ENCODE measurements at places on chromosomes 3 and 15.

GRCh38 chr15:85691350-85692240 is 103.1 kb downstream of the KLHL25 start:
- no peak for DNase-seq

DNA sequence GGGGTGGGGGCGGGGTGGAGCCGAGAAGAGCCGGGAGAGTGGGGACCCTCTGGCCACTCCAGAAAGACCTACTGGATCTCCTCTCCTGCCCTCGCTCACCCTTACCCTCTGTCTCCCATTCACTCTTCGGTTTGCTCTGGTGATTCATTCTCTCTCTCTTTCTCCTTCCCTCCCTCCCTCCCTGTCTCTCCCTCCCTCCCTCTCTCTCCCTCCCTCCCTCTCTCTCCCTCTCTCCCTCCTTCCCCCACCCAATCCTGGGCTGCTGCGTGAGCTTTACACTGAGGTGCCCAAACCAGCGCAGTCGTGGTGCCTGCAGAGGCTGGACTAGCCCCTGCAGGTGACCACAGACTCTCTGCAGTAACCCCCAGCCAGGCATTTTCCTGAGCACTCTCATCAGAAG is 32.2 kb upstream of the ADAMTS17 start:
- no peak for DNase-seq

DNA sequence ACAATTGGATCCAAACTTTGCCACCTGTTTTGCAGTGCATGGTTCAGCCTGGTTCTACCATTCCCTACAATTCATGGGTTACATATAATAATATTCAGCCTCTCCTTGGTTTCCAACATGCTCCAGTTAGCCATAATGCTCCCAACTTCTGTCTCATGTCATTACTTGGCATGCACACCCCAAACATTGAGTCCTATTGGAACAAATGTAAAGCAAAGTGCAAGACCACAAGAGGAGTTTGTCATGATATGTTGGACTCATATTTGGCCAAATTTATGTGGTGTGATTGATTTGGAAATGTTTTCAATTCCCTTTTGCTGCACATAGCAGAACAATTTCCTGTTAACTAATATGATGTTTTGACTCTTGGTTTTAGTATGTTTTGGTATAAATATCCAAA is 50.2 kb downstream of the KCNAB1 start:
- DNase-seq = no peak

- DNase-seq = no peak
Observed at GRCh38 chr3:54792584-54792983, 135.3 kb downstream of the LRTM1 start.

- no peak for DNase-seq
Observed at GRCh38 chr3:40299721-40300335, 9.7 kb upstream of the EIF1B start.

DNA sequence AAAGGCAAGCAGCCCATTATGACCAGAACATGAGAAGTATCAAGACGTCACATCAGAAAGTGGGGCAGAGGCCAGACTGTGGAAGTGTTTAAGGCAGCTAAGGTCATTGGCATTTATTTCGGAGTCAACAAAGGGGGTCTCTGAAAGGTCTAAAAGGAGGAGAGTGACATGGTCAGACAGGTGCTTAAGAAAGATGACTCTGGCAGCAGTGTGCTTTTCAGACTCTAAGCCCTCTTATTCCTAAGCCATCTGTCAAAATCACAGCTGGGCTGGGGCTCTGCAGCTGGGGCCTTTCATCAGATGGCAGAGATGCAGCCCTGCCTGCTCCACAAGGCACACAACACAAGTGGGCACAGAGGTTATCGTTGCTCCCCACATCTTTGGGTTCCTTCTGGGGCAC is 14.0 kb downstream of the FBXL22 start:
- DNase-seq = no peak

- DNase-seq = no peak
Observed at GRCh38 chr3:172065527-172065926, 26.1 kb downstream of the FNDC3B start.

DNA sequence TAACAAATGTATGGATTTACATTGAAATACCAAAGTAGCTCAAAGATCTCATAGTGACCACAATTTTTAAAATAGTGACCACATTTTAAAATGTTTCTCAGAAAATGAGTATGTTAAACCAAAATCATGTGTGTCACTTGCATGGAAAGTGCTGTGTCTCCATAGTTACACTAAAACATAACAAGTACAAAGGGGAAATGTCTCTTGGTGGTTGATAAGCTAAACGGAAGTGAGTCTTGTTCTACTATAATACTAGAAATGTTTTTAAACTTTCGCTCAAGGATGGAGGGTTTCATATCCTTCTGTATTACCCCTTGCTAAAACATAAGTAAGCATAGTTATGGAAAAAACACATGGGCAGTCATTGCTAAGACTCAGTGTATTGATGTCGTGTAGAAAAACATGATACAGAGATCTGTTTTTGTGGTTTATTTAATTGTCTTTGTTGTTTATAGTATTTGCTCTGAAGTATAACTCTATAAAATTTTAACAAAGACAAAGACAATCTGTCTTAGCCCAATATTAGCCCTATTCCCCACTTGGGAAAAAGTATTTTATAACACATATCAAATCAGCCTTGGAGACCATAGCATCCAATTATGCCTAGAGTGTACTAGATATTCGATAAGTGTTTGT is 27.0 kb upstream of the DENND4A start:
- no peak for DNase-seq

DNA sequence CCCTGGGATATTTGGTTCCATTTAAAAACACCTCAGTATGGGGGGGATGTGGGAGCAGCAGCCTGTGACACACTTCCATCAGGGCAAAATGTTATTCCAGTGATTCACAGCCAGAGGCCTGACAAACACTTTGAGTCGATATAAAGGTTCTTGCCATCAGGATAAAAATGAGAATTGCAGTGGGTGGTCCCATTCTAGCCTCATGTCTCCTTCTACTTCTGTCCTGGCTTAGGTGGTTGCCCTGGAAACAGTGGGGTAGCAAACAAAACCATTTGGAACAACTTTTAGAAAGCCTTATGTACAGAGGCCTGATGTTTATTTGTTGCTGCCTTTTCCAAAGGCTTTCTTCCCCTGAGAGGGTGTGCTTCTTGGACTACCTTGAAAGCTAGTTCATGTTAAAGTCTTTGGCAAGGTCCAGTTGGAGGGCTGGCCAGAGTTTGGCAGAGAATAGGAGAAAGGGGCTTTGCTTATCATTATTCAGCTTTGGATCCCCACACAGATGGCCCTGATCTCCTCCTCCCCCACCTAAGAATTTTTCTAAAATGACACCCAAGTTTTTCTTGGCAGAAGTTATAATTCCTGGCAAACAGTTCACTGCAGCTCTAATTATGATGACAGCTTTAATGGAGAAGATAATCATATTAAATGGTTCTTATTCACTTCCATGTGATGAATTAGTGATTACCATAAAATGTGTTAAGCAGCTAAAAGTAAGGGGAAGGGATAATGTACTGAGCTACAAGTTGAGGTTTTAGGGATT is 84.2 kb upstream of the ZNF280D start:
- no peak for DNase-seq

- DNase-seq = peak; percentile 70
Observed at GRCh38 chr3:179322286-179323196, at the start of gene ZNF639. Gene ZNF639 (plus strand): TSS chr3:179323031. CDS start chr3:179328294, 5,263 bp downstream.

GRCh38 chr3:186821429-186822387 is 15.4 kb upstream of the RFC4 start:
- DNase-seq = no peak

GRCh38 chr3:7075117-7075516 is 214.2 kb downstream of the GRM7 start:
- DNase-seq = no peak

DNA sequence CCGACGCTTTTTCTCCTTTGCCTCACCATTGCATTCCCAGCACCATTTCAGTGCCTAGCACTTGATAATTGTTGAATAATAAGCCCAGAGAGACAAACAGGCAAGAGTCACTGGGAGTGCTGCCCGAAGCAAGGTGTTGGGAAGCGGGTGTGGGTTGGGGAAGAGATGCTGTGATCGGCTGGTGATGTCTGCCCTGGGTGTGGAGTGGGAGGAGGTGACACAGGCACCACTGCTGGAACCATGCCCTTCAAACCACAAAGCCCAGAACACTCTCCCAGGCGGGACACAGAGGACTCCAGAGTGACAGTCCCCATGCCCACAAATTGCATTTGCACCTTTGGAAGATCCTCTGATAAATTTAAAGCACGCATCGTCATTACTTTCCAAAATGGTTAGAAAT is 148.2 kb downstream of the CHSY1 start:
- DNase-seq = no peak

GRCh38 chr3:147875498-147875897 is 466.3 kb downstream of the ZIC1 start:
- no peak for DNase-seq

- no peak for DNase-seq
Observed at GRCh38 chr15:85583442-85583841, 203.0 kb downstream of the AKAP13 start.

- no peak for DNase-seq
Observed at GRCh38 chr15:80093854-80094418, 34.5 kb downstream of the ZFAND6 start.

DNA sequence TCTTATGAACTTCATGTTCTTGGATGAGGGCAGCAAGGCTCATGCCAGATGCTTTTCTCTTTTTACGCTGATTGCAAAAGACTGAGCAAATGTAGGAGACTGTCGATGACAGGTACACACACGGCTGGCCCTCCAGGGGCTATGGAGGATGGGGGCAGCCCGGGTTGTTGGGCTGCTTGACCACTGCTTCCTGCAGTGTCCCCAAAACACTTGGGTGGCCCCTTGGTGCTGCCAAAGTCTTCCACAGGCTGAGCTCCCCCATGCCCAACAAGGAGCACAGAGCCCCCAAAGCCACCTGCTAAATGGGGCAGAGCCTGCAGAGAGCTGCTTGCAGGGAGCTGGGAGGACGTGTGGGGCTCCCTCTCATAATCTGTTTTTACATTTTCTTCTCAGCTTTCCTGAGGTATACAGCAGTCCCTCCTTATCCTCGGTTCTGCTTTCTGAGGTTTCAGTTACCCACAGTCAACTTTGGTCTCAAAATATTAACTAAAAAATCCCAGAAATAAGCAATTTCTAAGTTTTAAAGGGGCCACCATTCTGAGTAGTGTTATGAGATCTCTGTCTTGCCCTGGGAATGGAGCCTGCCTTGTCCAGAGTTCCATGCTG is 7.3 kb downstream of the PRR23E start:
- DNase-seq = no peak

DNA sequence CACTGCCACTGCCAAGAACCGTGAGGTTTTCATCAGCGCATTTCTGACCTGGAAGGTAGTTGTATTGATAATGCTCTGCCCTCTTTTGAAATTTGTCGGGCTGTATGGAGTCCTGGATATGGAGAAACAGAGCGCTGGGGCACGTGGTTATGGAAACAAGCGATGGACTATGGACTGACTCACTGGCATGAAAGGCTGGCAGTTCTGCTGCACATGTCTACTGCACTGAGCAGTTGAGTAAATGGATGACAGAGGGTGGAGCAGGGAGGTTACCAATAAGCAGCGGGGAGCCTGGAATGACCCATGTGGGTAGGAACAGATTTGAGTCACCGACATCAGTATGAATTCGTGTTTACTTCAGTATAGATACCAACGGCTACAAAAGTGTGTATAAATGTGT is 429.5 kb downstream of the OCA2 start:
- no peak for DNase-seq

DNA sequence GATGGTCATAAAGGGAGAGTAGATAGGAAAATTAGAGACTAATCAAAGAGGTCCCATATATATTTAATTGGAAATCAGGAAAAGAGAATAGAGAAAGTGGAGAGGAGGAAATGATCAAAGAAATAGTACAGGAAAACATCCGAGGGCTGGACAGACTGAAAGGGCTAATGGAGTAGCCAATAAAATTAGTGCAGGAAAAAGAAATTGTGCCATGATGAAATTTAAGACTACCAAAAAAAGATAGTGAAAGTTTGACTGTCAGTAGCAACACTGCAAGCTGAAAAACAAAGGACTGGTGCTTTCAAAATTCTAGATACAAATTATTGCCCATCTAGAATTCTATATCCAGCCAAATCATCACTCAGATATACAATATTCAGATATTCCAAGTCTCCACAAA is 36.3 kb downstream of the SLC27A2 start:
- DNase-seq = no peak

DNA sequence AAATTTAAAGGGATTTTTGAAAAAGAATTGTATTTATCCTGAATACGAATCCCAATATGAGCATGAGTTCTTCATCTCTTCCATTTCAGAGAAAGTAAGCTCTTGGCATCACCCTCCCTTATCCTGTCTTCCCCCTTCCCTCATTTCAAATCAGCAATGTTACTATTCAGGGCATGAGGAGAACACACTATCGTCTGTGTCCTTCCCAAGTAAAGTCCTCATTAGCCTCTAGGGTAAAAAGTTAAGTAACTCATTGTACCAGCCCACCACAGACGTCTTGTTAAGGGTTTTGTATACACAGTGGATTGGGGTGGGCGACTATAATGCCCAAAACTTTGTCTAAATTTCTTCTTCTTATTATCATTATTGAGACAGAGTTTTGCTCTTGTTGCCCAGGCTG is 14.8 kb downstream of the ARL6IP5 start:
- no peak for DNase-seq

GRCh38 chr3:31770822-31771326 is 210.2 kb downstream of the OSBPL10 start:
- DNase-seq = no peak

- DNase-seq = no peak
Observed at GRCh38 chr3:187750513-187751123, 5.3 kb upstream of the BCL6 start.

DNA sequence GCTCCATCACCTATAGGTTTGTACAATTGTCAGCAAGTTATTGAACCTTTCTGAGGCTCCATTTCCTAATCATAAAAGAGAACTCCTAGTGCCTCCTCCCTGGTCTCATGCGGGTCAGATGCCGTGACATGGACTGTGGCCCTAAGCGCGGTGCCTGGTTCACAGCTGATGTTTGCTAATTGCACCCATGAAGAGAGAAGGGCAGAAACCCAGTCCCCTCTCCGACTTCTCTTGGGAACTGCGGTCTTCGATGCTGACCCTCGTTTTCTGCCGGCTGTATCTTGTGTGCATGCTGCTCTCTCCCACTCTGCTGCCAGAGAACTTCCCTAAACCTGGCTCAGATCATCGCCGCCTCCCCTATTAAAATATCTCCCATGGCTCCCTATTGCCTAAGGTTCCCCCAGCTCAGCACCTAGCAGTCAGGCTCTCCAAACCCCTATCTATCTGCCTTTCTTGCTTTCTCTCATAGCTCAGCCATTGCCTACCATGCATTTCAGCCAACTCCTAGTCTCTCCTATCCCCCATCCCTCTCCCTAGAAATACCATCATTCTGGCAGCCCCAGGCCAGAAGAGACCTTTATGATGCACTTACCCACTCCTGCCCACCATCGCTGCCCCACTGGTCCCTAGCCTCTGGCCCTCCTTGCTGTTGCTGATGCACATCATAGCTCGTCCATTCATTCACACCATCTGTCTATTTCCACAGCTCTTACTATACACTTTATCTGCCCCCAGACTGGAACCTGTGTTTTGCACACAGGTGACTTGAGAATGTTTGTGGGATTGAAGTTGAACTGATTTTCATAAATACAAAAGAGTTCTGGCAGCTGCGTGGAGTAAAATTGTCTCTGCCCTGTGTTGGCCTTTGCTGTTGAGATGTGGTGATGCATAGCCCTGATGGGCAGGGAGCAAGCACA is 6.6 kb downstream of the ISG20 start:
- no peak for DNase-seq

- no peak for DNase-seq
Observed at GRCh38 chr15:52483707-52484106, 45.0 kb downstream of the MYO5A start.

All from activated CD4-positive, CD25-positive, alpha-beta regulatory T cell treated with anti-CD3 and anti-CD28 coated beads, Interleukin-2, amount 50 U/mL, for 16 hours (primary cell).